Activated CD8-positive, alpha-beta memory T cell treated with anti-CD3 and anti-CD28 coated beads, Interleukin-2, amount 50 U/mL, for 48 hours (primary cell): ENCODE measurements at places on chromosomes 16 and 17.
A peak's percentile ranks its signal among the peaks of the same experiment; 100 is the strongest.

- no peak for DNase-seq
Measured at GRCh38 chr17:42781639-42782165, 1.3 kb downstream of the WNK4 start.

- DNase-seq = peak; percentile 48
Measured at GRCh38 chr16:66490774-66491715, 58.9 kb downstream of the TK2 start.

- peak; percentile 23 for DNase-seq
Measured at GRCh38 chr17:8821446-8822105, 22.4 kb upstream of the MFSD6L start.

DNA sequence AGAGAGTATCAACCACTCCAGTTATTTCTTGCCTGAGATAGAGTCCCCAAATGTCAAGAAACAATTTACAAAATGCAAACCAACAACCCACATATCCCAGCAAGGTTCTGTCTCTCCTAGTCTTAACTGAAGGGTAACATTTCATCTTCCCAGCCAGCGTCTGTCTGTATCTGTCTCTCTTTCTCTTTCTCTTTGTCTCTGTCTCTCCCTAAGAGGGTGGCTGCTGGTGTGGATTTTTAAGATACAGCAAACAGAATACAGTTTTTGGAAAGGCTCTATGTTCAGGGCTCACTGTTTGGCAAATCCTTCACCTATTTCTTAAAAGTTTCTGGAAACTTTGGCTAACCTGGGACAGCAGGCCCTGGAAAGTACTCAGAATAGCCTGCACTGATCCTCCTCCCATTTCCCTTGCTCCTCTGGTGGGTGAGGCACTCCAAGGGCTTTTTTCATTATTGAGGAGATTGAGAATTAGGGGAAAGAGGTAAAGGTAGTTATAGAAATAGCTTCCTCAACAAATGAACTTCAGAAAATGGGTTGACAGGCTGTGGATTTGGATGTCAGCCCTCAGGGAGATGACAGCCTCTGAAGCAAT, 6.2 kb downstream of the HOXB4 start:
- DNase-seq = no peak

DNA sequence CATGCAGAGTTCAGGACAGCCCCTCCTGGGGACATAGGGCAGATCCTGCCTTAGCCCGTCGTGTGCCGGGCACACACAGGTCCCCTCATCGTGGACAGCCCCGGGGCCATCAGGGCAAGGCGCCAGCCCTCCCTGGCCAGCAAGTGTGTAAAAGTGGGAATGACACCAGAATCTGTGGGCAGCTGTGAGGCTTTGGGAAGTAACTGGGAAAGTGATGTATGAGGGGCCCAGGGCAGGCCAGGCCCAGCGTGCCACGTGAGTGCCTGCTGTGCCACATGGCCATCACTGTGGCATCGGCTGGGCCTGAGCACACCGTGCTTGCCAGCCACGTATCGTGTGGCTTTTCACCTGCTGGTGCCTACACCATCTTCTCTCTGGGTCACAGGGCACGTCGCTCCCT, 26.6 kb downstream of the ACSF3 start:
- DNase-seq = no peak

DNA sequence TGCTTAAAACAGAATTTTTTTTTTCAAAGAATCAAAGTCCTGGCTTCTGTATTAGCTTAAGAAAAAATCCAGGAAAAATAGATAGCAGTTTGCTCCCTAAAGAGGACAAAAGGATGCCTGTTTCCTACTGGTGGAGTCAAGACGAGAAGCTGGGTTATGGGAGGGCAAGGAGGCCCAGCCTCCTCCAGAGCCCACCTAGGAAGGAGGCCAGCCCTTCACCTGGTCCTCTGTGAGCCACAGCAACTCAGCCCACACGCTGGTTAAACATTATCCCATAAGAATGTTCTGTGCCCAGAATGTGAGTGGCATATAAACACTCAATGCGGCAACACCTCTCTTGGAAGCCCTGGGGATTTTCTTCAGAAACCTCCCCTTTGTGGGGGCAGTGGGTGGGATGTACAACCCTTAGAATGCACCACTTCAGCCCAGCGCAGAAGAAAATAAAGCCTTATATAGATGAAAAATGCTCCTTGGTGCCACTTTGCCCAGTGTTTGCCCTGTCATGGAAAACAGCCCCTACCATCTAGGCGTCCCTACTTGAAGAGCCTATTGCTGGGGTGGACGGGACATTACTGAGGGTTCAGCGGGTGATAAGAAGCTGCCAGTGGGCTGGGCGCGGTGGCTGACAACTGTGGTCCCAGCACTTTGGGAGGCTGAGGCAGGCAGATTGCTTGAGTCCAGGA, 48.0 kb downstream of the TEKT5 start:
- DNase-seq = no peak

DNA sequence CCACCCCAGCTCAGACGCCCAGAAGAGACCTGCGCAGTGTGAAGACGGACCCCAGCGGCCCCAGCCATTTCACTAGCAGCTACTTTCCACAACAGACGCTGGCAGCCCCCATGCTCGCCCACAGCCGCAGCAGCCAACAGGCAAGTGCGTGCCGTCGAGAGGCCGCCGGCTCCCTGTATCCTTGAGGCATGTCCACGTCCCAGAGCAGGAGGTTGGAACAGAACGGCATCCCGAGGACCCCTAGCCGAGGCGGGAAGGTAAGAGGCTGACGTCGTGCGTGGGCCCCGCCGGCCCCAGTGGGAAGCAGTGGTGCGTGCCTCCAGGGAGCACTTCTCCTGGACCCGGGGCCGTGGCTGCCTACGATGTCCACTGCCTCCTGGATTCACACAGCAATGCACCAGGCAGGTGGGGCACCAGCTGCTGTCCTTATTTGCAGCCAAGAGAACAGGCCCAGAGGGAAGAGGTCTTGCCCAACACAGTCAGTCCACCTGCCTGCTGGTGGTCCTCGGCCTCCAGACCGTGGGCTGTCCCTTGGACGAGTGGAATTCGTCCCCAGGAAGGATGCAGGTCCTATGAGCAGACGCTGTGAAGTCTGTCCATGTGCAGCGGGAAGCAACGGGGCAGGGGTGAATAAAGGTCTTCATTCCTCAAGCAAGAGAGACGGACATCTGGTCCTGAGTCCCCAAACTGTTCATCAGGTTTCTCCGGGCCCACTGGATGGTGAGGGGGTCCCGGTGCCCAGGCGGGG, 38.5 kb downstream of the SLC7A5 start:
- DNase-seq = no peak

GRCh38 chr16:50124769-50125168, 28.3 kb upstream of the TENT4B start:
- DNase-seq = no peak

GRCh38 chr16:80974649-80975376, 31.9 kb downstream of the CMC2 start:
- no peak for DNase-seq

DNA sequence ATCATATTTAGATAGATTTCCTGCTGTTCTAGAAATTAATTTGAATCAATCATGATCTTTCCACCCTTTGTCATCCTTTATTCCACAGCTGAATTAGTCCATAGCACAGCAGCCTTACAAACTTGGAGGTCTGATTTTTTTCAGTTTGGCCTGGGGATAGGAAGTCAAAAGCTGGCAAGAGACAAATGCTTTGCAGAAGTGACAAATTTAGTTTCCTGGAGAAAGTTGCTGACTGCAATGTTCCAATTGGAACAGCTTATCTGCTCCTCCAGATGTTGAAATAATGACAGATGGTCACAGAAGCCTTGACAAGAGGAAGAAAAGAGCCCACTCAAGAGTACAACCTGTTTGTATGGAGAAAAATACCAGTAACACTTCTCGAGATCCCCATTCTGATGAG, 1276.1 kb upstream of the CDH8 start:
- no peak for DNase-seq

- no peak for DNase-seq
Measured at GRCh38 chr17:79788989-79789942, 7.6 kb downstream of the CBX8 start.

GRCh38 chr16:51449441-51449840, 298.4 kb upstream of the SALL1 start:
- no peak for DNase-seq

GRCh38 chr17:34879146-34879545, 82.1 kb downstream of the CCT6B start:
- no peak for DNase-seq

DNA sequence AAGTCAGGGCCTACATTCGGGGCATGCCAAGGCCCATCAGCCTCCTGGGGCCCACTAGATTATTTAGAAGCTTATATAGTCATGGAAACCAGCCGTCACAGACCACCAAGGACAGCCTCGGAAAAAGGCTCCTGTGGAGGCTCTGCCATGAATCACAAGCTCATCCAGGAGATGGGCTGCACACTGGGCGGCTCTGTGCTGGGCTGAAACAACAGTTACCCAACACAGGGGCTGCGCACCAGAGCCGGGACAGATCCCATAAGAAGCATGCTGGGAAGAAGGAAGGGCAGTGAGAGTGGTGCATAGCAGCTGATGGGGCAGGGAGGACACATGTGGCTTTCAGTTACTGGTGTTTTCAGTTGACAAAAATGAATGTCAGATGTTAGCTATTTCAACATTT, 67.7 kb upstream of the GSG1L start:
- no peak for DNase-seq

- no peak for DNase-seq
Measured at GRCh38 chr17:41251261-41251660, 1.8 kb downstream of the KRTAP9-4 start.

GRCh38 chr17:55564081-55564480, 52.8 kb upstream of the SMIM36 start:
- DNase-seq = no peak

DNA sequence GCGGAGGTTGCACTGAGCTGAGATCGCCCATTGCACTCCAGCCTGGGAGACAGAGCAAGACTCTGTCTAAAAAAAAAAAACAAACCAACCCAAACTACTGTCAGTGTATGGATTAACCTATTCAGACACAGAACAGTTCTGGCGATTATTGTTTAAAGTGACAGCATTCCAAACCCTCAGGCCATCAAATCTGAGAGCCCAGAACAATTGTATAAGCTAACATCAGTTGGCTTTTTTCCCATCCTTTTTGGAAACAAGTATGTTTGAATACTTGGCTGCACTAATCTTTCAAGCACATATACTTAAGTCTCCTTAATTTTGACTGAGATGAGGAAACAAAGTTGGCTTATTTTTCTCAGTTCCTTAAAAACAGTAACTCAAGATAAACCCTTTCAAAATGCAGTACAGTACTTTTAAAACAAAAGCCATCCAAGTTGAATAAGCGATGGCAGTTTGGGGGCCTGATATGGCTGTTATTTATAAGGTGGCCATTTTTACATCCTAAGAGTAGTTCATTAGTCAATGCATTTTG, 1.4 kb downstream of the ZSWIM7 start:
- DNase-seq = no peak

DNA sequence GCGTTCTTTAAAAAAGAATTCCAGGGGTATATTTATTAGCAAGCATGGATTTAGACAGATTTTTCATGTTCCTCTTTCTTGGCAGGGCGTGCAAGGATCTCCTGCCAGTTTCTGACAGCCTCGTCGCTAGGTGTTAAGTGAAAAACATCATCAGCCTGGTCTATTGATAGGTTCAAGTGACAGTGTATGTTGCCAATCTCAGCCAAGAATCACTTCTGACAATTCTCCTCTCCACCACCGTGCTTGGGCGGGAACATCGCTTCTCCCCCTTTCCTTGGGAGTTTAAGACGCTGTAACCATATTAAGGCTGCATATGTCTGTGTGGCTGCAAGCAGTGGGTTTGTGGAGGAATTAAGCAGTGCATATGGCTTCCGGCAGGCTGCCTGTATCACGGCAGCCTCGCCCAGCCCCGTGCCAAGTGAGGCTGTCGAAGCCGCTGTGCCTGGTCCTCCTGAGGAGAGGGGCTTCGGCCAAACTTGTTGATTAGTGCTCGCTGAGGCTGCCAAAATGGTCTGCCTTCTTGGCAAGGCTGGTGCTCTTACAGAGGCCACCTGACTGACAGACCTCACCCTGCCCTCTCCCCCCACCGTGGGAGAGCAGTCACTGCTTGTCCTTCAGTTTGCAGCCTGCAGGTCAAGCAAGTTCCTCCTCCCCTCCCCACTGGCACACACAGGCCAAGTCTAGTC, 132.2 kb upstream of the MPHOSPH6 start:
- DNase-seq = no peak

GRCh38 chr16:57727610-57728009, 8.0 kb upstream of the KATNB1 start:
- DNase-seq = no peak

DNA sequence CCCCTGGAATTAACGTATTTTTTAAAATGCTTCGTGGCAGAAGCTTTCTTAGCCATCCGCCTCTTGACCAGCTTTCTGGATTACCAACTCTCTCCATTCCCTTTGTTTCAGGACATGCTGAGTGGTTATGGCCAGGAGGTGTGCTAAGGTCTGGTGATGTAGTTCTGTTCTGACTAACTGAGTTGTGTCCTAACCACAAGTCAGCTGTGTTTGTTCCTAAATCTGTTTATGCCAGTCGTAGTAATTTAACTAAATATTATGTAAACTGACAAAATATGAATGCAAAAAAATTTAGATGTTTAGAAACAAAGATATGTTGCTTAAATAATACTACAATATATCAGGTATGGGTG, 61.6 kb downstream of the MRTFB start:
- no peak for DNase-seq

DNA sequence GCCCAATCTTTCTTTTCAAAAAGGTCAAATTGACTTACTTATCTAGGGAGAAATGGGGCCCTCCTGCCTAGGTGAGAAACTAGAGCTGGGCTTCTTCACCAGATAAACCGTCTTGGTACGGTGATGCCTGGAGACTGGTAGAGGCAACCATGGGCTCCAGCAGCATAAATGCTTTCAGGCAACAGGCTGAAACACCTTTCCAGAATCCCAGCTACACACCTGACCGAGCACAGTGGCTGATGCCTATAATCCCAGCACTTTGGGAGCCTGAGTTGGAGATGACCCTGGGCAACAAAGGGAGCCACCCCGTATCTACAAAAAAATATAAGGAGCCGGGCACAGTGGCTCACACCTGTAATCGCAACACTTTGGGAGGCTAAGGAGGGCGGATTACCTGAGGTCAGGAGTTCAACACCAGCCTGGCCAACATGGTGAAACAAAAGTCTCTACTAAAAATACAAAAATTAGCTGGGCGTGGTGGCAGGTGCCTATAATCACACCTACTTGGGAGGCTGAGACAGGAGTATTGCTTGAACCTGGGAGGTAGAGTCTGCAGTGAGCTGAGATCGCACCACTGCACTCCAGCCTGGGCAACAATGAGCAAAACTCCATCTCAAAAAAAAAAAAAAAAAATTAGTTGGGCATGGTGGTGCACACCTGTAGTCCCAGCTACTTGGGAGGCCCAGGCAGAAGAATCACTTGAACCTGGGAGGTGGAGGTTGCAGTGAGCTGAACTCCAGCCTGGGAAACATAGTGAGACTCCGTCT, 8.0 kb downstream of the TRAF4 start:
- DNase-seq = no peak

DNA sequence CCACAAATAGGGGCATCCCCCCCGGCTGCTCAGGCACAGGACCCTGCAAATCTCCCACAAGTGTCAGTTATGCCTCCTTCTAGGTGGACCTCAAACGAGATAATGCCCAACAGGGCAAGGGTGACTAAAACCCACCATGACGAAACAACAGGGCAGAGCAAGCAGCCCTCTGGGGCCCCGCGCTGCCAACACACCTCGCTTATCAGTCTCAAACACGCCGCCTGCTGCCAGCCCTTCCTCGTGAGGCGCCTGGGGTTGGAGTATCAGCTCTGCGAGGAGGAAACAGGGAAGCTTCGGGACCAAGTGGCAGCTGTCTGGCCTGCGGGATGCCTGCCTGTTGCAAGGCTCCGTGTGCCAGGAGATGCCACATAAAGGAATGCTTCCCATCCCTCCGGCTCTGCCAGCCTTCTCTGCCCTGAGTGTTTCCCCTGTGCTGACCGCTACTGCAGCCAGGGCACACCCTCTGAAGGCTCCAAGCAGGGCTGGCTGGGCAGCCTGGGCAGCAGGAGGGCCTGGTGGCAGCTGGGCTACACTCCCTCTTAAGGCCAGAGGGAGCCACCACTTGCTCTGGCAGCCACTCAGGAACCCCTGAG, 2.5 kb downstream of the SMIM5 start:
- no peak for DNase-seq
